ENCODE measurements at places on chromosomes 11 and 22.

- no peak for DNase-seq
Measured at GRCh38 chr22:25212337-25212736, 7.1 kb upstream of the CRYBB2 start.

DNA sequence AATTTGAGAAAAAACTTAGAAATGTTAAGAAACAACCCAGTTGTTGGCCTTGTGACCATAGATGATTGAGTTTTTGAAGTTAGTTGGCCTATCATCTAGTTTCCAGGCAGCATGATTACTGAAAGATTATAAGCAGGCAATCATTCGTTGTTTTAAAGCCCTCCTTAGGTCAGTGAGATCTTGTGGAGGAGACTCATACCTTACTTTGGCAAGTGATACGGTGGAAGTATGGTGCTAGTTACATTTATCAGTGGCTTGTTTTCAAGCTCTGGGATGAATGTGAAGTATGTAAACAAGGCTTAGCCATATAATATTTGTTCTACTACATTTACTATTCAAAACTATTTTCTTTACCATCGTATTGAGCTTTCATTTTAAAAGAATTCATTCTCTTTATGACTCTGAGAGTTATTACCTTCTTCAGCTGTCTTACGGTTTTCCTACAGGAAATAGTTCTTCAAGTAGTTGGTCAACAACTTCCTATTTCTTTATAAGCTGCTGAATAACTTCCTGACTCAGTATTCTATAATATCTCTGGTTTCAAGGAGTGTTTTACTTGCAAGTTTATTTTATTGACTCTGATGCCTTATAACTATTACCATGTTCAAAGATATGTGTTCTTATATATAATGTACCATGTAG lies 7.3 kb downstream of the YAP1 start:
- no peak for DNase-seq

DNA sequence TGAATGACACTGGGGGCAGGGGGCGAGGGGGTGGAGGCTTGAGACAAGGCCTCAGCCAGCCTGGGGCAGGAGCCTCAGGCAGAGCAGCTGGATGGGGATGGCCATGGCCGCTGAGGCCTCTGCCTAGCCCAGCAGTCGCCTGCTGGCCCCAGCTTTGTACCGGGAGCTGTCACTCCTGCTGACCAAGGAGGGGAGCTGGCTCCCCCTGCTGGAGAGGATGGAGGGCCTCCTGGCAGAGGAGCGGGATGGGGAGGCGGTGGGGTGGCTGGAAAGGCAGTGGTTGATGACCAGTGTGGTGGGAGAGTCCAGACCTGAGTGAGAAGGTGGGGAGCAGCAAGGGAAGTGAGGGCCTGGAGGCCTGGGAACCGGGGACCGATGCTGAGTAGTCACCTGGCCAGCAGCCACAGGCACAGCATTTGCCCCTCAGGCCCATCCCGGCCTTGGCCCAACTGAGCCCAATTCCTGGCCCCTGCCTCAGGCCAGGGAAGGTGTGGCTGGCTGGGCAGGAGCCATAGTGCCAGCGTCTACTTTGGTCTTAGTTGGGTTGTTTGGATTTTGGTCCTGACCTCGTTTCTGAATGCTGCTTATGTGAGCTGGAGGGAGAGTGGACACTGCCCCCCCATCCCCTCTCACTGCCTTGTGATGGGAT lies 6.0 kb upstream of the SUSD2 start:
- peak; percentile 63 for DNase-seq

- DNase-seq: no peak
Measured at GRCh38 chr11:69613594-69613993, 27.4 kb upstream of the CCND1 start.

- no peak for DNase-seq
Measured at GRCh38 chr11:45748801-45749200, 56.1 kb upstream of the SLC35C1 start.

- no peak for DNase-seq
Measured at GRCh38 chr11:44775985-44776446, 49.3 kb downstream of the TSPAN18 start.

DNA sequence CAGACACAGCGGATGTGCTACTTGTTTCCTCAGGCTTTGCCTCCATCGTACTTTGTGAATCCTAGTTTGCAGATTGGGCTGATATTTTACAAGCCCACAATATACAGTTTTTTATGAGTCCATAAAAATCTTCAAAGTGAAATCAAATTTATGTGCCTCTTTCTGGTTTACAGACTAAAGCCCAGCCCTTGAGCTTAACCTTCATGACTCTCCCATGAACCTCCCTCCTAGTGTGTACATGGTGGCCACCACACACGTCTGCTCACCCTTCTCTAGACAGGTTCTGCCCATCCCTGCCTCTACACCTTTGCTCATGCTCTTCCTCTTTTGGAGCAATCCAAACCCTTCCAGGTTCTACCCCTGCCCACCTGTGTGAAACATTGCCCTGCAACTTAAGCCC lies 129.4 kb downstream of the TENM4 start:
- no peak for DNase-seq

- DNase-seq: no peak
Measured at GRCh38 chr11:19646921-19647320, 65.7 kb upstream of the NAV2 start.

GRCh38 chr11:5345831-5346230 lies 2.5 kb upstream of the OR51B5 start:
- no peak for DNase-seq

- DNase-seq: no peak
Measured at GRCh38 chr11:57279116-57279515, 42.1 kb upstream of the APLNR start.

DNA sequence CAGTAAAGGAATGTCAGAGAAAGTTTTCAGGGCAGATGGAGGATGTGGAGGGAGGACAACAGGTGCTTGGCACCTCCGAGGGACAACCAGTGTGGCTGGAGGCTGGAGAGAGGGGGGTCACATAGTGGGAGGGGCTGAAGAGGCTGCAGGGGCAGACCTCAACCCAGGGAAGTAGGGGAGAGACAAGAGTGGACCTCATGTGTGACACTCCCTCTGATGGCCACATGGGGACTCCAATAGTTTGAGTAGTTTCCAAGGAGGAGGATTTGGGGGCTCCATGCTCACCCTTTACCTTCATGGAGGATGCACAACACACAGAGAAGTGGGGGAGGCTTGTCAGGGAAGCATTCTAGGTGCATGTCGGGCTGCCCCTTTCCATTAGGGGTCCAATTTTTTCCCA lies 35.1 kb upstream of the ASPHD2 start:
- DNase-seq: no peak

GRCh38 chr11:18594999-18595749 lies 4.4 kb upstream of the MISFA start:
- DNase-seq: no peak

DNA sequence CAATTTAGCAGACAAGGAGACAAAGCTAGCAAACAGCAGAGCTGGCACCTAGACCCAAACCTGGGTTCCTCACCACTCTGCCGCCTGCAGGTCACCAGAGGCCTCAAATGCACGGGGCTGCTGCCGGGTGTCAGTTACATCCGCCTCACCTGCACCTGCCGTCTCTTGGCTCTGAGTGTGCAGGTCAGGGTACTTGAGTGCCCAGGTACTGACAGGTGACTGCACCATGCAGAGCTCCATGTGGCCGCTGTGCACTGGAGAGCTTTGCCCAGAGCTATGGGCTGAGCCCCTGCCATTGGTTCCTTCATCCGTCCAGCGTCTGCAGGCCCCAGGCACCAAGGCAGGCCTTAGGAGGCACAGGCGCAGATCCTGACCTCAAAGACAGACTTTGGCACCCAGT lies 35.0 kb downstream of the PDGFB start:
- no peak for DNase-seq
